Thyroid gland (tissue), 4 donors: ENCODE measurements at places on chromosomes 1 and 21.

- DNase-seq, result no peak
These were observed 248.8 kb upstream of the PBX1 start for GRCh38 chr1:164310166-164310565.

DNA sequence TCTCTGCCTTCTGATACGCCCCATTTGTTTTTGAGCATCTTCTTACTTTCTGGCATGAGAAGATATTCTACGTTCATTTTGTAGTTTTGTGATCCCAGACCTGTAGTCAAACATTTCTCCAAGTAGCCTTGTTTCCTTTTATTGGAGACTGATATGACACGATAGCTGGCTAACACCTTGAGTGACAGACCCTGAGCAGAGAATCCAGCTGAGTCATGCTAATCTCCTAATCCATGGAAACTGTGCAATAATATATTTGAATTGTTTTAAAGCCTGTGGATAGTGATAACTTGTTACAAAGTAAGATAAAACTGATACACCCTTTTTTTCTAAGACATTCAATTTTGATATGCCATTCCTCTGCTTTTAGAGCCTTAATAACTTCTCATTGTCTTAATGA lies 1.2 kb upstream of the IFI44L start:
- DNase-seq, result no peak

DNA sequence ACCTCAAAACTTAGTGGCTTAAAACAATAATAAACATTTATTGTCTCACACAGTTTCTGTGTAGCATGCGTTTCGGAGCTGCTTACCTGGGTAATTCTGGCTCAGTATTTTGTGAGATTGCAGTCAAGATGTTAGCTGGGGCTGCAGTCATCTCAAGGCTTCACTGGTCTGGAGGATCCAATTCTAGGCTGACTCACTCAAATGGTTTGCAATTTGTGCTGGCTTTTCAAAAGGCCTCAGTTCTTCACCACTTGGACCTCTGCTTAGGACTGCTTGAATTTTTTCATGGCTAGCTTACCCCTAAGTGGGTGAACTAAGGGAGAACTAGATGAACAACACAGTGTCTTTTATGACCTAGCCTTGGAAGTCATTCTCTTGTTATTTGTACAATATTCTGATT lies 21.0 kb downstream of the XPR1 start:
- DNase-seq, result no peak

DNA sequence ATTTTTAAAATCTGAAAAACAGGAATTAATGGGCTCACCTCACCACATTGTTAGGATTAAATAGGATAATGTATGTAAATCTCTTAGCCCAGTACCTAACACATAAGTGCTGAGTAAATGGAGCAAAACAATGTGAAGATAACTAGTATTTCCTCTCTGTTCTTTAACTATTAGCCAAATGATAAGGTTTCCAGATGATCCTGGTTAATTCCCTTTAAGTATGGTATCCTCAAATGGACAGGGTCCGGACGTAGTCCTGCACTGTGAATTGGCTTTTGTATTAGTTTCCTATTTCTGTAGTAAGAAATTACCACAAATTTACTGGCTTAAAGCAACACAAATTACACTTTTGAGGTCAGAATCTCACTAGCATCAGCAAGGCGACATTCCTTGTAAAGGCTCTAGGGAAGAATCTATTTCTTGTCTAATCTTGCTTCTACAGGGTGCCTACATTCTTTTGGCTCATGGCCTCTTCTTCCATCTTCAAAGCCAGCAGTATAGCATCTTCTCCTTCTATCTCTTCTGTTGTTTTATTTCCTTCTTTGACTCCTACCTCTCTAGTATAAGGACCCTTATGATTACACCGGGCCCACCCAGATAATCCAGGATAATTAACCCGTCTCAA lies 17.1 kb downstream of the SCAF4 start:
- no peak for DNase-seq

- DNase-seq, result peak; percentile 73
These were observed 8.5 kb downstream of the FBXO2 start for GRCh38 chr1:11645670-11646265.

- DNase-seq, result no peak
These were observed 21.0 kb upstream of the TDRD10 start for GRCh38 chr1:154481053-154481452.

- no peak for DNase-seq
These were observed 23.2 kb upstream of the PCBP3 start for GRCh38 chr21:45620201-45620923.

GRCh38 chr1:24664507-24665033 lies 21.5 kb downstream of the SRRM1 start:
- DNase-seq, result no peak

DNA sequence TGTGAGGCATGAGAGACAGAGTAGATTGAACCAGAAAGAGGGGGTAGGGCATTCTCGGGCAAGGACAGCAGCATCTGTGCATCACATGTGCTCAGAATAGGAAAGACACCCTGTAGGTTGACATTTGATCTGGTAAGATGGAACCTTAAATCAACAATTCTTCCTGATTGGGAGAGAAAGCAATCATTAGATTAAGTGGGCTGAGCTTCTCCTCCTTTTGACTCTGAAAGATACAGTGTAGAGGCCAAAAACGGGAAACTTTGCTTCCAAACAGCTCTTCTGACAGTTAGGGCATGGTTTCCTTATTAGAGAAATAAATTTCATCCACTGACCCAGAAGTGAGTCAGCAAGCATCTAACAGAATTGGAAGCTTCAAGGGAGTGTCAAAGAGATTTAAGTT lies 9.7 kb downstream of the KIF14 start:
- no peak for DNase-seq

DNA sequence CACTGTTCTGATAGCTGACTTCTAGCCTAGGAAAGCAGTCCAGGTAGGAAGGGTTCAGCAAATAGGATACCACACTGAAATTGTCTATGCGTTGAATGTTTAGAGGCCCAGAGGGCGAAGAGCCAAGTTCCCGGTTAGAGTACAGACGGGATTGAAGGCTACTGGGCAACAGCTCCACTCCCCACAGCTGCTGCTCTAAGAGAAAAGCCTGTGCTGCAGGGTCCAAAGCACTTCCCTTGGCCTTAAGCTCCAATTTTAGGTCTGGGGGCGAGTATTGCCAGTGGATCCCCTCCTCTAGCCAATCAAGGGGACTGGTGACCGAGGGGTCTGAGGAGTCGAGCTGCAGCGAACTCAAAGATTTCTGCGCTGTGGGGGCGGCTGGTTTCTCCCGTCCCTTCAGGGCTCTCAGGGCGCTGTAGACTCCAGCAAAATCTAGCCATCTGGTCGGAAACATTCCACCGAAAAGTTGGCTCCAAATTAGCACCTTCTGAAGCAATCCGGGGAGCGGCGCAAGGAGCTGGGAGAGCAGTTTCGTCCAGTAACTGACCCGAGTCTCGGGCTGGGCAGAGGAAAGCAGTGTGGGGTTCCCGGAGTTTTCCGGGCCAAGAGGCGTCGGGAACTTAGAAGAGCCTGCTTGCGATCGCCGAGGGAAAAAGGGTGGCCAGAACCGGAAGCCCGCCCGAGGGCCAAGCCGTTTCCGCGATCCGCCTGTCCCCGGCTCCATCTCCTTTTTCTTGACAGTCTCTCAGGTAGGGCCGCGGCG lies 748 bp downstream of the PPP1R15B start:
- peak; percentile 47 for DNase-seq

- DNase-seq, result no peak
These were observed 26.6 kb upstream of the CASZ1 start for GRCh38 chr1:10823000-10823401.

GRCh38 chr1:77757066-77757584 lies 2.5 kb downstream of the USP33 start:
- DNase-seq, result no peak

- DNase-seq, result peak; percentile 25
These were observed 280.7 kb upstream of the PLXNA2 start for GRCh38 chr1:208524925-208525324.

GRCh38 chr1:106249810-106250209 lies 806.7 kb upstream of the PRMT6 start:
- DNase-seq, result no peak

DNA sequence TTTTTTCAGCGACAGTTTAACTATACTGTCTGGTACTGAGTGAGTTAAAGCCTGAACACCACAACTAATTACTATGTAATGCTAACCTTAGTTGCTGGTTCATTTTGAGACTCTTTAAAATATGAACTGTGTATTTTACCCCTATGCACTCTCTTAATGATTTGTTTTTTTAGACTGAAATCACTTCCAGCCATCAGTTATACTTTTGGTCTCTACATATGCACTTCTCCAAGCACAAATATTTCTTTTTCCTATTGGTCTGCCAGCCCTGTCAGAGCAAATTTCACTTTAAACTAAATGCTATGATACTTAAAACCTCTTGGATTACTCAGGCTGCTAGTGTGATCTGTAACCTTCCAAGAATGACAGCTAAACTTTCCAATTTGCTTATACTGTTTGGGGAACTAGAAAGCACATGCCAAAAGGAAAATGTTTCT lies 38.1 kb upstream of the SCYL3 start:
- no peak for DNase-seq

- no peak for DNase-seq
These were observed 746 bp upstream of the POFUT2 start for GRCh38 chr21:45288441-45288841.

GRCh38 chr1:61561666-61562065 lies 163.3 kb downstream of the TM2D1 start:
- DNase-seq, result no peak

DNA sequence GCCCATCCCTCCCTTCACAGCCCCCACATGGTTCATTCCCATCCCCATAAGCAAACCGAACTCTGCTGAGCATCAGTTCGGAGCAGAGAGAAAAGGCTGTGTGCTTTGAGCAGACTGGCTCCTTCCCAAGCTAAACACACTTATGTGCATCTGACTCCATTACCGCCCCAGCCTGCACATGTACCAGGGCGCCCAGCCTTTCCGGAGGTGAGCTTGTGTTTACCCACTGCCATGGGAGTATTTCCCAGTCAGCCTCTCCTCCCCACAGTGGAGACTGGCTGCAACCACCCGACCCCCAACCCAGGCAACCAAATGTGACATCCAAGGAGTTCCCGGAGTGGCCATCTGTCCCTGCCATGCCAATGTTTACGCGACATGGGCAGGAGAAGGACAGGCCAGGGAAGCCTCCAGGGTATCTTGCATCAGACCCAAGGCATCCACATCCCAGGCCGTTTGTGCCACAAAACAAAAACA lies 9.4 kb downstream of the TIAM1 start:
- no peak for DNase-seq

GRCh38 chr1:17539118-17539476 lies 401 bp upstream of the ARHGEF10L start:
- DNase-seq, result no peak

- DNase-seq, result peak; percentile 30
These were observed 5.9 kb downstream of the CLCA2 start for GRCh38 chr1:86429835-86430234.

DNA sequence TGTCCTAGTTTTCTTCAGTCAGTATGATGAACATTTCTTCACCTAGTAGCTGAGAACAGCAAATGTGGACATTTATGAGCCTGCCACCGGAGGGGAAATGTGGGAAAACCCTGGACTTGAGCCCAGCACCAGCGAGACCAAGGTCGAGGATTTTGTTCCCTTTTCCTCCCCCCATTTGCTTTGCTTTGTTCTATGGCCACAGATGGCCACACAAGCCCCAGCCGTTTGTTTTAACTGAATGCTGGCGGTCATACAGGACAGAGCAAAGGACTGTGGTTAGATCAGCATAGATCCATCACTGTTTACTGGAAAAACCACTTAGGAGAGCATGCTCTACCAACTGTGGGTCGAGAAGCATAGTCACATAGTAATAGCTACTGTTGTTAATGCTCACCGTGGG lies 20.9 kb downstream of the SH2D2A start:
- no peak for DNase-seq

DNA sequence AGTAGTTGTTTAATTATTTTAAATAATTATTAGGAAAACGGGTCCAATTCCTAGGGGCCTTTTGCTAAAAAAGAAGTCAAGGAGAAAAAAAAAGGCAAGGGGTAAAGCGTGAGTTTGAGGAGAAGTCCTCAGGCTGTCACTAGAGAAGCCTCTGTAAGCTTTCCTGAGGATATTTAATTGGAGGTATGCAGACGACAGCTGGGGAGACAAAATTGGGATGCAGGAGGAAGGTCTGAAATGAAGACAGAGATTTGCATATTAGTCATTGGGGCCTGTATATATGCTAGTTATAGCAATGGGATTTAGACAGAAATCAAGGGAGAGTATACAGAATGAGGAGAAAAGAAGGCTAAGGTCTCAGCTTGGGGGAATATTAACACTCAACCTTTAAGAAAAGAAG lies 8.6 kb downstream of the ATP6V1G3 start:
- DNase-seq, result no peak

GRCh38 chr1:97903626-97904025 lies 17.2 kb downstream of the DPYD start:
- DNase-seq, result no peak

GRCh38 chr1:18126616-18127015 lies 19.0 kb downstream of the IGSF21 start:
- no peak for DNase-seq

- DNase-seq, result no peak
These were observed 489.3 kb downstream of the RWDD3 start for GRCh38 chr1:95723346-95723745.

GRCh38 chr1:59100708-59101374 lies 196.1 kb upstream of the FGGY start:
- no peak for DNase-seq

- no peak for DNase-seq
These were observed 92.5 kb downstream of the SLC25A24 start for GRCh38 chr1:108107658-108108057.

DNA sequence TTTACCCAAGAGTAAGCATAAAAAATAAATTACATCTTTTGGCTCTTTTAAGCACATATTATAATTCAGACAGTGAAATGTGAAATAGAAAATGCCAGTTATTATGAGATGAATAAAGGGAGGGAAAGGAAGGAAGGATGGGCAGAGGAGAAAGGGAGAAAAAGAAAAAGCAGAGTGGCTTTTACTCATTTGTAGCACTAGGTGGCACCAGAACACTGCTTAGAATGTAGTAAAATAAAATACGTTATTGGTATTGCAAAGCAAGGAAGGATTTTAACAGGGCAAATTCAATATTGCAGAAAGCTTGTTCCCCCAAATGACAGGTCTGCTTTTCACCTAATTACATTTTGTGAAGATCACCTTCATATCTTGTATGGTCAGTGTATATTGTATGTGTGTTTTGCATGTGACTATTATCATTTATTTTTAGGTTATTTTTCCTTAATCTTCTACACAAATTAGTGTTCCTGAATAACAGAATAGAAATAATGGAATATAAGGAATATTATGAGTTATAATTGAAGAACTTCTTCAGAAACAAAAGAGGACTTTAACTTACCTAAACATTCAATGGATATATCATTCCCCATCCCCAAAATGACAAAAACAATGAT lies 9.1 kb upstream of the PCNX2 start:
- no peak for DNase-seq

DNA sequence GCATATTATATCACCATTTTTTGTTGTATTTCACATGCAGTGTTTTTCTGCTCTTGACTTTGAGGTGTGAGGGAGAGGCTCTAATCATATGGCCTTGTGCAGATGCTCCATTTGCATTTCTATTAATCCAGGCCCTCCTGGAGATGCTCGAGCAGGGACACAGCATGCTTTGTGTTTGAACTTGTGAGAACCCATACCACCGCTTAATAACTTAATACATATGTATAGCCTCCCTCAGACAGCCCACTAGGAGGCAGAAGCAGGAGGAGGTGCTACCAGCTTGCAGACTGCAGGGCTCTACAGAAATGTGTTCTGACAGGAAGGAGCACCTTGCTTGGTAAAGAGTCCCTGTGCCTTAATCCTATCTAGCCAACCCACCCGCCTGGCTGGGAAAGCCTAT lies 155.2 kb downstream of the BARHL2 start:
- no peak for DNase-seq

GRCh38 chr21:34935452-34935851 lies 113.7 kb downstream of the RUNX1 start:
- no peak for DNase-seq

- DNase-seq, result no peak
These were observed 27.9 kb downstream of the SLC45A1 start for GRCh38 chr1:8345621-8346415.
